ENCODE measurements at places on chromosomes 2 and 18.

- DNase-seq, result peak; percentile 82
These were observed 53.6 kb upstream of the EML6 start for GRCh38 chr2:54669677-54670484.

DNA sequence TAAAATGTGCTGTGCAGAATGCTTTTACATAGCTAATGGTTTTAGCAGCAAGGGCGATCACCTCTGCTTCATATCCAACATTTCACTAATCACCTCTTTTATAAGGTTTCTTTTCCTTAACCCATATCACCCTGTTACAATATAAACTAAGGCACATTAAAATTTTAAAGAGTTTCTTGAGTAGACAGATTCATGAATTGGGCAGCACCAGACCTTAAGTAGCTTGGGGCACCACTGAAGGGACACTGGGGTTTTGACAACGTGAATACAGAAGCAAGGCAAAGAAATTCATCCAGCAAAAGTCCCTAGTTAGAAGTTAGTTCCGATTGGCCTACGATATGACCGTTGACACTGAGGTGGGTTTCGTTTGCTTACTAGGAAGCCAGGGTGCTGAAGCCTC is 44.0 kb upstream of the RALBP1 start:
- DNase-seq, result no peak

DNA sequence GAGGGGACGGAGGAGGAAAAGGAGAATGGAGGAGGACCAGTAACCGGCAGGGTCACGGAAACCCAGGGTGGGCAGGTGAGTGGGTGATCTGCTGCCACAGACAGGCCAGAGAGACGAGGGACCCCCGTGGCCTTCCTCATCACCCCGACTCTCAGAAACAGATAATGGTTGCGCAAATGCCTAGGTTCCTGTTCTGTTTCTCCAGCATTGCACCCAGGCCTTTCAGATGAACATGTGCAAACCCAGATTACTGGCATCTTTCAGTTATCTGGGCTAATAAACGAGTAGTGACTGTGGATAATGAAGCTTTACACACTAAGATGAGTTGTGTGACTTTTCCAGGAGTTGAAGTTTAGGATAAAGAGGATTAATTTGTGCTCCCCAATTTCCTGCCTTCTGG is 46.5 kb downstream of the TET3 start:
- no peak for DNase-seq

DNA sequence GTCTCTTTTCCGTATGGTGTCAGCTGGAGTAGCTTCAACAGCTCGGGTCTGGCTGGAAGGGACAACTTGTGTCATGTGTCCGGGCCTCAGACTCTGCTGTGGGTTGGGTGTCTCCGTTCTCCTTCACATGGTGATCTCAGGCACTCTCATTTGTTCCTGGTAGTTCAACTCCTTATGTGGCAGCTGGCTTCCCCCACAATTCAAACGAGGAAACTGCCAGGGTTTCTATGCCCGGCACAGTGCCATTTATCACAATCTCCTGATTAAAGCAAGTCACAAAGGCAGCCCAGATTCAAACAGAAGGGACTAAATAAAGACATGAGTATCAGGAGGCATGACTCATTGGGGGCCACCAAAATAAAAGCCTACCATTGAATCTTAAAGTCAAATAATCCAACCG is 22.7 kb downstream of the MRO start:
- no peak for DNase-seq

GRCh38 chr2:150548527-150548926 is 61.1 kb upstream of the RND3 start:
- no peak for DNase-seq

DNA sequence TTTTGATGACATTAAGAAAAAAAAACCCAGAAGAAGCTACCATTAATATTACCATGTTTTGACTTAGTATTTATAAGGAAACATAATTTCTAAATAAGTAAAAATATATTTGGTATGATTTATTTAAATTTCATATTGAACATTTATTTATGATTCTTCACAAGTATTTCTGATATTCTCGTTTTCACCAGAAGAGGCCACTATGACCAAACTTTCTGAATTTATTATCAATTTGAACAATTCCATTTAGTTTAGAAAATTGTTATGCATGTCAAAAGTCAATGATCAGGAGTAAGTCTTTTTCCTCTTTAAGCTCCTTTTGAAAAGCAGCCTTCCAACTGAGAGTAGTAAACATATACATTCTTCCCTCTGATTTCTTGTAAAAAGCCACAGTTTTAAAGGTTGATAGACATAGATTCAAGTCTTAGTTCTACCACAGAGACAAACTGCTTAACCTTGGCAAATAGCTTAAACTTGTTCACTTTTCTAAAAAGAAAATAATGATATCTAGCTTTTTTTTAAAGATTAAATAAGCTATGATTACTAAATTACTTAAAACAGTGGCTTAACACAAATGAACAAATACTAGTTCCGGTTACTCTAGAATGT is 329.9 kb downstream of the TRIB2 start:
- DNase-seq, result no peak
